ENCODE measurements at places on chromosomes 6 and 20.

- no peak for DNase-seq
- H3K4me3 ChIP-seq: no peak overlapping the region
- no peaks in the 10 kb centered on the region for H3K4me1 ChIP-seq
- no peaks in the 10 kb centered on the region for H3K36me3 ChIP-seq
- H3K27ac ChIP-seq: no peak overlapping the region
Observed at GRCh38 chr20:7693761-7694160, 246.5 kb downstream of the HAO1 start.

DNA sequence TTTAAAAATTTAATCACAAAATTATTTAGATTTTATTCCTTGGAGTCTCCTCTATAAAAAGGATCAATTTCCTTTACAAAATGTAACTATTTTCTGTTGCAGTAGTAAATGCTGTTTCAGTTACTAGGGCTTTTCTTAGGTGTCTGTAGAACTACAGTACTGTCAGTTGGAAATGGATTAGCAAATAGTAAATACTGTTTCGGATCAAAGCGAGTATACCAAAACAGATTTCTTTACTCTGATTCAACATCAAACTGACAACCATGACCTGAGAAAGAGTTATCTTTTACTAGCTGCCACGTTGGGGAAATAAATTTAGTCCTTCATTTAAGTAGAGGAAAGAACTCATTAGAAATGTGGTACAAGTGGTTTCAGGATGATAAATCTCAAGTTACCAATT lies 172.5 kb downstream of the HS3ST5 start:
- H3K4me1 ChIP-seq: peaks cover 2% of the 10 kb centered on the region
- H3K4me3 ChIP-seq: no peak overlapping the region
- no peak for DNase-seq
- no peak overlapping the region for H3K27ac ChIP-seq
- H3K36me3 ChIP-seq: peaks cover 3% of the 10 kb centered on the region

- no peaks in the 10 kb centered on the region for H3K4me1 ChIP-seq
- no peak overlapping the region for H3K27ac ChIP-seq
- H3K27me3 ChIP-seq: no peaks in the 10 kb centered on the region
- H3K4me3 ChIP-seq: no peak overlapping the region
- no peaks in the 10 kb centered on the region for H3K36me3 ChIP-seq
- no peak for DNase-seq
Observed at GRCh38 chr6:23532227-23532626, 593.8 kb upstream of the NRSN1 start.

GRCh38 chr6:139262519-139263300 lies 29.1 kb downstream of the TXLNB start:
- no peaks in the 10 kb centered on the region for H3K4me1 ChIP-seq
- H3K27ac ChIP-seq: no peak overlapping the region

DNA sequence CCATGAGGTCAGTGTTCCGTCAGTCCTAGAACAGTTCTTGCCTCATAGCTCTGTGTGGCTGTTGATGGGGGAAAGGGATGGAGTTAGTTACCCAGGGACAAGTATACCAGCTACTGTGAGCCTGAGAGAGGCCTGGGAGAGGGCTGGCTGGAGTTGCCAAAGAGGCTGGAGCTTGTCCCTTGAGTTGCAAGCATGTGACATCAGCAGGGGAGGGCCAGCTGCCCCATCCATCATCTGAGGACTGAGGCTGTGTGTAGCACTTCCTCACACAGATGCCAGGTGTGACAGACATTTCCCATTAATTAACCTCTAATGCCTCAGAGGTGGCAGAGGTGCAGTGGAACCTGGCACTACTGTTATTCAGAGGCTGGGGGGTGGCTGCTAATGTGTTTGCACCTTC lies 131.6 kb downstream of the PHACTR3 start:
- no peaks in the 10 kb centered on the region for H3K4me1 ChIP-seq
- H3K27ac ChIP-seq: no peak overlapping the region
- H3K36me3 ChIP-seq: no peaks in the 10 kb centered on the region
- no peaks in the 10 kb centered on the region for H3K27me3 ChIP-seq
- DNase-seq: no peak

- no peaks in the 10 kb centered on the region for H3K27me3 ChIP-seq
- no peaks in the 10 kb centered on the region for H3K4me1 ChIP-seq
- H3K27ac ChIP-seq: no peak overlapping the region
- DNase-seq: no peak
Observed at GRCh38 chr20:59013031-59013951, 5.9 kb upstream of the TUBB1 start.

DNA sequence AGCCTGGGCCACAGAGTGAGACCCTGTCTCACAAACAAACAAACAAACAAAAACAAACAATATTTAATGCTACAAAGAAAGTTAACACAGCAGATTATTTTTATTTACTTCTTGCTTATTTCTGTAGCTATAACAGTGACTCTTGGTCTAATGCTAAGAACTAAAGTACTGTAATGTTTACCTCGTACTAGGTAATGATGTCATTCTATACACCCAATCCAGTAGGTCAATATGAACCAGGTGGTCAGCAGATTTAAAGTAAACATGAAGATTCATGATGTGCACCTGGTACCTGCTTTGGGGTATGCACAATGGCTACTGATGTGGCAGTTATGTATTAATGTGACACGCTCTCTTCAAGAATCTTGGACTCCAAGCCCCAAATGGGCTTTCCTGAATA lies 36.6 kb upstream of the CARMIL1 start:
- H3K4me3 ChIP-seq: no peak overlapping the region
- DNase-seq: no peak
- H3K36me3 ChIP-seq: no peaks in the 10 kb centered on the region
